CD4-positive, alpha-beta memory T cell (primary cell): ENCODE measurements at places on chromosomes 7 and 10.

DNA sequence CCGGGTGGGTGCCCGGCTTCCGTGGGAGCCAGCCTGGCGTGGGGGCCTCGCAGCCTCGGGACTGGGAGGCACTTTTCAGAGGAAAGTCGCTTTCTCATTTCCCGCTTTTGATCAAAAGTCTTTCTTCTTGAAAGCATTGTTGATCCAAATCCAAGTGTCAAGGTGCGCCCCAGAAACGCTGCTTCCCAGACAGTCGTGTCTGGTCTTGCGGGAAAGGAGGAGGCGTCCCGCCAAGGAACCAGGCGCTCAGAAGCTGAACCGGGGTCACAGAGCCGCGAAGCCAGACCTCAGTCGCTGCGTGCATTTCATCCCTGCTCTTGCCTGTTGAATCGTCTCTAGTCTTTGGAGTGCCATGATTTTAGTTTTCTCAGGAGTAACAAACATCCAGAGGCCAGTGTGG lies 1.1 kb upstream of the BNIP3 start:
- no peak for DNase-seq

DNA sequence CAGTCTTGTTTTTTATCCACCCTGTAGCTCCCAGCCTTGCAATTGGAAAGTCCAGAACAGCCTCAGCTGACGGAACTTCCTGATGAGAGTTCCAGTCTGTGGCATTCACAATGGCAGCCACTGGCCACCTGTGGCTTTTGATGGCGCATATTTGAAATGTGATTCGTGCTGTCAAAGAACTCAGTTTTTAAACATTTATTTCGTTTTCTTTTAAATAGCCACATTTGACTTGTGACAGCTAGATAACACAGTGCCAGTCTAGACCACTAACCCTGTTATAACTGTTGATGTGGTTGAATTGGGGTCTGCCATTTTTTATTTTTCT lies 97.3 kb downstream of the INPP5A start:
- no peak for DNase-seq

DNA sequence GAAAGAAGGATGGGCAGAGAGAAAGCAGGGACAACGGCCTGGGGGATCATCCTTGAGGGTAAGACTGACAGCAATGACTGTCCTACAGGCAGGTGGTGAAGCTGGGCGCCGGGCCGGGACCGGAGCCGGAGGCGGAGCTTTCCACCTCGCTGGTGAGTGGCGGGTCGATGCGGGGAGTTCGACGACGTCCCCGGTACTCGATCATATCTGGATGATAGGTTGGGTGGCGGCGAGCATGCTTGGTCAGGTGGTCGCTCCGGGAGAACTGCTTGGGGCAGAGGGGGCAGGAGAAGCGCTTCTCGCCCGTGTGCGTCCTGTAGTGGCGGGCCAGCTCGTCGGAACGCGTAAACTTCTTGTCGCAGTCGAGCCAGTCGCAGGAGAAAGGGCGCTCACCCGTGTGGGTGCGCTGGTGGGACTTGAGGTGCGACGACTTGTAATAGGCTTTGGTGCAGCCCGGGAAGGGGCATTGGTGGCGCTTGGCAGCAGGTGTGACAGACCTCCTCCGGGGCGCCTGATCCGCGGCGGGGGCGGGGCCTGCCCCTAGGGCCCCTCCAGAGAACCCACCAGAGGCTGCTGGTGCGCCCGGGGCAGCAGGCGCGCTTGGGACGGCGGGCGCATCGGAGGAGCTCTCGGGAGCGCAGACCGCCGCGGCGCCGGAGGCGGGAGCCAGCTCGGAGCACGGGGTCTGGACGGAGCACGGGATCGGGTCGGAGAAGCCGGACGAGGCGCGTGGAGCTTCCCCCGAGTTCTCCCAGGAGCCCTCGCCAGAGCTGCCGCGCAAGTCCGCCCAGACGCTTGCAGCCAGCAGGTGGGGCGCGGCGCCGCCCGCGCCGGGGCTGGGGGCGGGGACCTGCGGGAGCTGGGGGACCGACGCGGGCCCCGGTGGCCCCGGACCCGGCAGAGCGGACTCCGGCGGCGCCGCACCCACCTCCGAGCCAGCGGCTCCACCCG lies 752 bp downstream of the KLF14 start:
- peak; percentile 11 for DNase-seq

DNA sequence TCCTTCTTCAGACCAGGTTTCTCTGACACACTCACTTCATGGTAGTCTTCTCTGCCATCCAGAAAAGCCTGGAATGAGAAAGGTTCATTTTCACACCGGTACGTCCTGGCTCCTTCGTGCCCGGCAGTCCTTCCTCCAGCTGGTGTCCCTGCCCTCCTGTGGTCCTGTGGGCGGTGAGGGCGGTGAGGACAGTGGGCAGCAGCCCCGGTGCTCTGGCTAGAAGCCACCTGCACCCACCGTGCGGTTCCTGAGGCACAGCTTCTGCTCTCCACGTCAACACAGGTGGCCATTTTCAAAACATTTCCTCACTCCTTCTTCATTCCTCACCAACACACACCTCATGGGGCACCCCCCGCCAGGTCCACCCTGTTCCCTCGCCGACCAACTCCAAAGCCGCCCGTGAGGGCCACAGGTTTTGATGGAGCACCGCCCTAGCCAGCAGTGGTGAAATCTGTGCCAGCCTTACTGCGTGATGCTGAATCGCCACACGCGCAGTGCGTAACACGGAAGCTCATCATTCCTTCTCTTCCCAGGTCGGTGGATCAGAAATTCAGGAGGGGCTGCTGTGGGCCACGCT lies 251.4 kb upstream of the RNF32 start:
- DNase-seq: no peak

- no peak for DNase-seq
These were observed 43.7 kb downstream of the CPXM2 start for GRCh38 chr10:123847686-123848432.
